ENCODE measurements at places on chromosomes 1 and 21. TPM values are rescaled to one million over a fixed set of nuclear protein-coding genes. Genes with fewer than 3 reads are reported as not detected.

- DNase-seq = no peak
These were observed 13.2 kb upstream of the A3GALT2 start for GRCh38 chr1:33334081-33334552.

- DNase-seq = no peak
These were observed 33.8 kb upstream of the FGGY start for GRCh38 chr1:59263111-59263510.

- peak; percentile 66 for DNase-seq
These were observed at the start of gene ADAMTSL4 for GRCh38 chr1:150548632-150549495. TSS of gene ADAMTSL4 (plus strand) at chr1:150549408. CDS start at chr1:150552289, 2,881 bp downstream.

GRCh38 chr21:32463889-32464300, 51.4 kb downstream of the EVA1C start:
- peak; percentile 89 for DNase-seq

The KRTAP10-4 gene
- not detected for total RNA-seq

GRCh38 chr1:6026095-6026809, 19.4 kb upstream of the KCNAB2 start:
- DNase-seq = peak; percentile 16

The PRELP gene
- not detected for total RNA-seq

DNA sequence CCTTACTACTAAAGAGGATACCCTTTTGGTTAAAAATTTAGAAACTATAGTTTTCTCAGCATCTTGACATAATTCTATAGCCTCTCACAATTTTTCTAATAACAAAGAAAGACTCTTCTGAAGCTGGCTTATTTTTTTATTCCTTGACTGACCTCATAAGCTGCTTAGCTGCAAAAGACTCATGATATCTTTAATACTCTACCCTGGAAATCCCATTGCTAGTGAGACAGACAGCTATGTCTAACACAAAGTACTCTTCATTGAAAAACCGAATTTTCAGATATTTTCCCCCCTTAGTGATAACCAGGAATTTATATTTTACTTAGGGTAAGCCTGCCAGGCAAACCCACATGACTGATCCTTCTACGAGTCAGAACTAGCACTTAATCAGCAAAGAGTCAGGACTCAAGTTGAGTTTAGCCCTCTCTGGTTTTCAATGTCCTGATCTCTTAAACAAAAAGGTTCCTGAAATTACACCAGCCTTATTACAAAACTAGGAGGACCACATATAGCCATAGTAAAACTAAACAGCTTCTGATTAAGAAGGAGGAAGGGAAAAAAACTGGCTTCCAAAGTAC, 56.9 kb downstream of the ENAH start:
- no peak for DNase-seq
